Stimulated activated CD8-positive, alpha-beta memory T cell treated with anti-CD3 and anti-CD28 coated beads, Interleukin-15, amount 100 ng/mL, for 24 hours (primary cell): ENCODE measurements at places on chromosomes 11 and 22.

- no peak for DNase-seq
Measured at GRCh38 chr11:35600331-35600838, 17.9 kb upstream of the FJX1 start.

DNA sequence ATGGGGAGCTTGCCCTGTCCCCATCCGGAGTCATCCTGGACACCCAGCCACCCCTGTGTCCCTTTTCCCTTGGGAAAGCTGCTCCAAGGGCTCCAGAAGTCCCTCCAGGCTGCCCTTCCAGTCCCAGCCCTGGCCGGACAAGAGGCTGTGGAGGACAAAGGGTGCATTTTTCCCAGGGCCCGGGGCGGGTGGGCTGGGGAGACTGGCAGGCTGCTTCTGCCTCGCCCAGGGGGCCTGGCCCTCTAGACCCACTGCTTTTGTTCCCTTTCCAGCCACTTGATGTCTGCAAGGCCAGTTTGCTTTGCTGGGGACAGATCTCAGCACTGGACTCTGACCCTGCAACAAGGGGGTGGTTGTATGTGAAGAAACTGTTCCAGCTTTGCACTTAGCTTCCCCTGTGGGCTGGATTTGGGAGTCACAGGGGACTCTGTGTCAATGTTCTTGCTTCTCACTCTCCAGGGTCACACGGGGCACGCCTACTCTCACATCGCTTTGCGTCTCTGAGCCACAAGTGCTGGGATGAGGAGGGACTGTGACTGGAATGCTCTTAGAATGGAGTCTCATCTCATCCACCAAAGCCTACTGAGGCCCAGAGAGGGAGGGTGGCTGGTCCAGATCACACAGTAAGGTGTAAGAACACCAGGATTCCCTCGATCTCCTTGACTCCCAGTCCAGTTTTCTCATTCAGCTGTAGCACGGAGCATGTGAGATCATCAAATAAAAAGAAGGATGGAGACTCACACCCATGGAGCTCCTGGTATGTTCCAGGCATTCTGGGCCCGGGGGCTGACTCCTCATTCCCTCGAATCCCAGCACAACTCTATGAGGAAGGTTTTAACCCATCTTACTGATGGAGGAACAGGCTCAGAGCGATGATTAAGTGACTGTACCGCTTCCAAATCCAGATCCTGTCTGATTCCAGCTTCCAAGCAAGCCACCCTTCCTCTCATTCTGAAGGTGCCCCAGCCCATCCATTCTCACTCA, 59.9 kb downstream of the FBXO7 start:
- DNase-seq, result no peak

DNA sequence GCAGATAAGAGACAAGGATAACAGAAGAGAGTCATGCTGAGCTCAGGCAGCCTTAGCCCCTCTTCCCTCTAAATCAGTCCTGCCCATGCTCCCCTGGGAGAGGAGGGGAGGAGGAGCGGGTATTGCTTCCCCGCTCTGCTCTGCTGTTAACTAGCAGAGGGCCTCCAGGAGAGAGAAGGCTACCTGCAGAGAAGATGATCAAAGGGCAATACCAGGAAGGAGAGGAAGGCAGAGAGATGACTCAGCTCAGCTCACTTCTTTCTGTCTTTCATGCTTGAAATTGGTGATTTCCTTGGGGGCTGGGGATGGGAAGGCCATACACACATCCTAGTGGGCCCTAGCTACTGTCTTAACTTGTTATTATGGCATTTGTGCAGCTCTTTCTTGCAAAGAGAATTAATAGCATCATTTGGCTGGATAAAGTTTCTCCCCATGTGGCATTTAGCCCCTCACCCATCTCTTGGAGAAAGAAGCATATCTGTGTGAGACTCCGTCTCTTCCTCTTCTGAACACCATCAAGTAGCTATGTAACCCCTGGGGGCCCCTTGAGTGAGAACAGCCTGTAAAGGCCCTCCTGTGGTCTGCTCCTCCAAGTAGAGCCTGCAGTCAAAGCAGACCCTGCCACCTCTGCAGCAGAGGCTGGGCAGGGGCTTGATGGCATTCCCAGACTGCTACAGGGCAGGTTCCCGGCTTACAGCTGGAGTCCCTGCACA, 33.4 kb upstream of the AMOTL1 start:
- DNase-seq, result no peak

DNA sequence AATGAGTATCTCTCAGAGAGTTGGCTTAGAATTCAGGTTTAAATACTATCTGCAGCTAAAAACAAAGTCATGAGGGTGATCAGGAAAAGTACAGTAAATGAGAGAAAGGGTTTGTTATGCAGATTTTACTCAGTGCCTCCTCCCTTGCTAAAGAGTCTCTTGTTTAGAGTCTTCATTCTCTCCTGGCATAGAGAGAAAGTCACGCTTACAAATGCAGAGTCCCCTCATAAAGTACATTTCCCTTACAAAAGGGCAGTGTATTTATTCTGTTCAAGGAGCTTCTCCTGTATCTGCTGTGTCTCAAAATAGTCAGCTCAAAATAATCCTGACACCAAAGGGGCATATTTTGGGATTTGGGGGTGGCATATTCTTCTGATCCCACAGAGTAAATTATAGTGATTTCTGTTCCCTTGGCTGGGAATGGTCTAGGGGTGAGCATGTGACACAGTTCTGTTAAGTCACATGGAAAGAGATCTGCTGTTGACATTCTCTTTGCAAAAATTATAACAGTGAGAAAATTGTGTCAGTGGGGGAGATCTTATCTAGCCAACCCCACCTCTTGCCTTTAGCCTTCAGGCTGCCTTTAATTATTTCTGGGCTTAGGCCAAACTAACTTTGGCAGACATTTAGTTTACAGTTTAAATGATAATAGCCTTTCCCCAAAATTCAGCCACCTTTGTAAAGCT, 102.9 kb downstream of the MTNR1B start:
- DNase-seq, result no peak

DNA sequence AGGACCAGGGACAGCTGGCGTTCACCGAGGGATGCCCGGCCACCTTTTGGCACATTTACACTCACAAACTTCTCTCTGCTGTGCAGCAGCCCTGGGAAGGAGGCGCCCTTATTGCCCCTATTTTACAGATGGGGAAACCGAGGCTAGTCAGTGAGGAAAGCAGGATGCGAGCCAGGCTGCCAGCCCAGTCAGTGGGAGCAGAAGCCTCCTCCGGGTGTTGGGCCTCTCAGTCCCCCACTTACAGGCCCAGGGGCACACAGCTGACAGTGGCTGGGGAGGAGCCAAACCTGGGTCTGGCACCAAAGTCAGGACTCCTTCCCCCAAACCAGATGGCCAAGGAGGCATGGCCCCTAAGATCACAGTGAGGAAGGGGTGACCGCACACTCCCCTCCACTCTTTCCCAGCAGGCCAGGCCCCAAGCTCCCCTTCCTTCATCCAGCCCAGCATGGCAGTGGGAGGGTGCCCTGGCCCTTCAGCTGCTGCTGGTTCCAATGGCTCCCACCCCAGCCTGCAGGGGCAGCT, 121.4 kb upstream of the ANO1 start:
- no peak for DNase-seq
